ENCODE measurements at places on chromosomes 2 and 18.

DNA sequence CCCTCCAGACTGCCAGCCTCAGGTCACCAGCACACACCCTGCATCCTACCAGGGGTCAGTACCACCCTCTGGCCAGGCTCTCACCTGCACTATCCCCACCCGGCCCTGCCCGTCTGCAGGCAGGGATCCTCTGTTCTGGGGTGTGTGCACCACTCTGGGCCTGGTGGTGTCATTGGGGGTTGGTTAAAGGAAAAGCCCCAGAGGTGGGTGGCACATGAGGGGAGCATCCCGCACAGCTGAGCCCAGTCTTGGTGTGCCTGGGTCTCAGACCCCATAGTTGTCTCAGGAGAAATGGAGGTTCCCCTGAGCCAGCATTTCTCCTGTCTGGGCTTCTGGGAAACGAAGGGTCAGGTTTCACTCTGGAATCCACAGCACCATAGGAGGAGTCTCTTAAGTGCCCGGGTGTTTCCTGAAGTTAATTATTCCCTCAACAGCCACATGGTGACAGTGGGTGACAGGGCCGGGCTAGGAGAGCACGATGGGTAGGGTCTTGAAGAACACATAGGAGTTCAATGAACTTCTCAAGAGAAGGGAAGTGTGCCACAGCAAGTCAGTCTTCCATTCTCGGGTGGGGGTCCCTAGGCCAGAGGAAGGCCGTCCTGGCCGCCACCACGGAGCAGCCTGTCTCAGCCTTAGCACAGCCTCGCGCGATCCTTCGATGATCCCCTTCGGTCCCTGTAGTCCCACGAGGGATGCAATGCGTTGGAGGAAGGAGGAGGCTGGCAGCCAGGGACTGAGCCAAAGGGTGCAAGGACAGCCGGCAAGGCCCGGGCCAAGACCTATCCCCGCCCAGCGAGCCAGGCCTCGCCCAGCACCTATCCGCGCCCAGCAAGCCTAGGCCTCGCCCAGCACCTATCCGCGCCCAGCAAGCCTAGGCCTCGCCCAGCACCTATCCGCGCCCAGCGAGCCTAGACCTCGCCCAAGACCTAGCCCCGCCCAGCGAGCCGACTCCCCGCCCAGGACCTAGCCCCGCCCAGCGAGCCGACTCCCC is 1.1 kb upstream of the FARP2 start:
- no peak for DNase-seq

GRCh38 chr2:63571291-63571690 is 17.0 kb downstream of the WDPCP start:
- DNase-seq, result no peak

GRCh38 chr2:170647741-170648436 is 67.2 kb upstream of the SP5 start:
- no peak for DNase-seq

GRCh38 chr2:187876554-187876953 is 322.3 kb upstream of the TFPI start:
- no peak for DNase-seq

GRCh38 chr2:69299772-69300516 is 87.1 kb downstream of the GFPT1 start:
- DNase-seq, result no peak

GRCh38 chr2:39217192-39217550 is 26.6 kb downstream of the CDKL4 start:
- DNase-seq, result no peak

DNA sequence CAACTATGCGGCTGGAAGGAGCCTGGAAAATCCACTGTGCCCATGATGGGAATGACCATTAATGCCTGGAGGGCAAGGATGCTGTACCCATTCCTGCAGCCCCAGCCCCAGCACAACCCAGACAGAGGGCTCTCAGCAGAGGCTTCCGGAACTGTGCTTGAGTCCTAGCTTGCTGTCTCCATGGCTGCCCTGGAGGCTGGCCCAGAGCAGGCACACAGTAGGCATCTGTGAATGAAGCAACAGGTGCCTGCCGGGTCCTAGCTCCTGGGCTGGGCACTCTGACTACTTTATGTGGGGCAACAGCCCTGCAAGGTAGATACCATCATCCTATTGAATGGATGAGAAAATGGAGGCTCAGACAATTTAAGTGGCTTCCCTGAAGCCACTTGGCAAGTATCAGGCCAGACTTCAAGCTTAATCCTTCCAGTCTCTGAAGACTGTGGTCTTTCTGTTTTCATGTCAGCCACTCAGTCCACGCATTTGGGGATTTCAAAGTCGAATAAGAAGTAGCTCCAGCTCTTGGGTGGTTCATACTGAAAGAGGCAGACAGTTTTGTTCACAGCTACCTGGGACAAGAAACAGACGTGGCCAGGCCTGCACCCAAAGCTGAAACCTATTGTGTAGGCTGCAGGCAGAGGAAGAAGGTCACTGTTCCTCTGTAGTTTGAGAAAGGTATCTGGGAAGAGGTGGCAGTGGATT is 237.5 kb downstream of the ZBTB7C start:
- no peak for DNase-seq

DNA sequence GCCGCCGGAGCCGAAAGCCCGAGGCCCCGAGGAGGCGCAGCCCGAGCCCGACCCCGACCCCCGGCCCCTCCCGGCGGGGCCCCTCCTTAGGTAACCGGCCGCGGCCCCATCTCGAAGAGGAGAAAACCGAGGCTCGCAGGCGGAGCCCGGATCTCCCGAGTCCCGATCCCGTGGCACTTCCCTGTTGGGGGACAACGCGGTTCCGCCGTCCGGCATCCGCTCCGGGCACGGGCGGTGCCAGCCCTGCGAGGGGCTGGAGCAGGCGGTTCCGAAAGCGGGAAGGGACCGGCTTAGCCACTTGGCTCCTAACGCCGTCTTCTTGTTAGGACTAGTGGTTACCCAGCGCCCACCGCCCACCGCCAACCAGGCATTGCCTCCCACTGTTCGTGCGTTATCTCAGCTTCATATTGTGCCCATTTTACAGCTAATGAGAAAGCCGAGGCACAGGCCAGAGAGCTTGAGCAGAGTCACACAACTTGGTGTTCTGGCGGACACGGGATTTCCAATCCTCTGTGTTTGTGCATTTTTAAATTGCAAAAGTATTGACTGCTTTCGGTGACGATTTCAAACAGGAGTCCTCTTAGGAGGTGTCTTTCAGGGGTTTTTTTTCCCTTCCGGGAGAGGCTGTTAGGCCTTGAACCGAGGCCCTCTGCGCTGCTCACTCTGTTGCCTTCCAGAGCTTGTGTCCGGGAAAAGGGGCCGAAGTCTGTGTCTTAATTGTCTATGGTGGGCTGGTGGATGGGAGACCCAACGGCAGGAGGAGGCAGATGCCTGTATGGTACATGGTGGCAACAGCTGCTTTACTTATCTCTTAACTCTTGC is 562 bp downstream of the CENPA start:
- DNase-seq, result peak; percentile 39

GRCh38 chr2:152421521-152422370 is 86.8 kb downstream of the FMNL2 start:
- no peak for DNase-seq

DNA sequence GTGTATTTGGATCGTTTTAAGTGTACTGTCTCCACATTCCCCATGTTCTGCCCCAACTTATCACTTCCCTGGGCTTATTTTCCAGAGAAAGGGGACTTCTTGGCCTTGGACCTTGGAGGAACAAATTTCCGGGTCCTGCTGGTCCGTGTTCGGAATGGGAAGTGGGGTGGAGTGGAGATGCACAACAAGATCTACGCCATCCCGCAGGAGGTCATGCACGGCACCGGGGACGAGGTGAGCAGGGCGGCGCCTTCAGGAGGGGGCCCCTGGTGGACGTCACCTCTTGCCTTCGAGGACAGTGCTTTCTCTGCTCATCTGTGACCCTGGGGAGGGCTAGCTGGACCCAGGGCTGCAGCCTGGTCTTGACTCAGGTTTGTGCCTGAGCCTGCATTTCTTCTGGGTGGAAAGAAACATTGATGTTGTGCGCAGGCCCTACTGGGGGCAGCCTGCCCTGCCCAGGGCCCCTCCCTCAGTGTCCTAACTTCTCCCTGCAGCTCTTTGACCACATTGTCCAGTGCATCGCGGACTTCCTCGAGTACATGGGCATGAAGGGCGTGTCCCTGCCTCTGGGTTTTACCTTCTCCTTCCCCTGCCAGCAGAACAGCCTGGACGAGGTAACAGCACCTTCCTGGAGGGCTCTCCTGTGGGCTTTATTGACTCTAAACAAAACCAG is 47.8 kb downstream of the HK2 start:
- DNase-seq, result no peak

DNA sequence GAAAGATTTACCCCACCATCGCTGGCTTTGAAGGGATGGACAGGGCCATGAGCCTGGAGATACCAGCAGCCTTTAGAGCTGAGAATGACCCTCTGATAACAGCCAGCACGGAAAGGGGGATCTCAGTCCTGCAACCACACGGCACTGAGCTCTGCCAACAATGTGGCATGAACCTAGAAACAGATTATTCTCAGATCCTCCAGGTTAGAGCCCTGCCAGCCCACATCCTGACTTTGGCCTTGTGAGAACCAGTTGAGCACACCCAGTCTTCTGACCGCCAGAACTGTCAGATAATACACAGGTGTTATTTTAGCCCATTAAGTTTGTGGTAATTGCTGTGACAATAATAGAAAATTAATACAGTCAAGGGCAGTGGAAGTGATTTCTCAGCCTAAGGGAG is 9.4 kb upstream of the GNLY start:
- no peak for DNase-seq

GRCh38 chr18:62152844-62153243 is 34.0 kb downstream of the PIGN start:
- no peak for DNase-seq

GRCh38 chr18:6821356-6821755 is 91.8 kb downstream of the ARHGAP28 start:
- no peak for DNase-seq

DNA sequence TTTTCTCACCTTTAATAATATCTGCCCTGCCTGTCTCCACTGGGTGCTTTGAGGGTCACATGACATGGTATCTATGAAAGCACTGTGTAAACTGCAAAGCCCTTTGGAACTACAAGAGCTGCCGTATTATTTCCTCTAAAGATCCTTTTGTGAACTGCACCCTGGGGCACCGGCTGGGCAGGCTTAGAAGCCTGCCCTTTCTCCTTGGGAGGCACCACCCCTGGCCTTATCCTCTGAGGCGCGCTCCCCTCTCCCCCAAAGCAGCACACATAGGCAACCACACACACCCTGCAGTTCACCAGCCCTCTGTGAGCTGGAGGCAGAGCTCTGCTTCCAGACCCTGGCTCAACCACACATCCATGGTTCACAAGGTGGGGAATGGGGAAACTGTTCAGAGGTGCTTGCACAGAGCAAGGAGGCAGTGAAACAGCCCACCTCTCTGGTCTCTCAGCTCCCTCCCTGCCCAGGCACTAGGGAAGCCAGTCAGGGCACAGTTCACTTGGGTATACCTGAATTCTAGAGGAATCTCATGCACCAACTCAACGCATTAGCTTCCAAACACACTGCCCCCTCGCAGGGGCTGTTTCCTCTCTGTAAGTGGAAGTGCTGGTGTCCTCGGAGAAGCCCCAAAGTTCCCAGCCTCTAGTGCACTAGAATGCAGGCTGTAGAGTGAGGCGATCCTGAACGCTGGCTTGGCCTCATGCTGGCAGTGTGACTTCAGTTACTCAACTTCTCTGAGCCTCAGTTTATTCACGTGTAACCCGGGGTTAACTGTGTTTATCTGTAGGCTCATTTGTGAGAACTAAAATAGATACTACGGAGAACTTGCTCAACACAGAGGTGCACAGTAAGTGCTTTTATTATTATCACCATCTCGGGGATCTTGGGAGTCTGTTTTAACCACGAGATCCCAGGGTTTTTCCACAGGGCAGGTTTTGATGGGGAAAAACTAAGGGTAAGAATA is 11.0 kb downstream of the SIGLEC15 start:
- no peak for DNase-seq

GRCh38 chr2:6922201-6922656 is 5.0 kb downstream of the RNF144A start:
- DNase-seq, result no peak

DNA sequence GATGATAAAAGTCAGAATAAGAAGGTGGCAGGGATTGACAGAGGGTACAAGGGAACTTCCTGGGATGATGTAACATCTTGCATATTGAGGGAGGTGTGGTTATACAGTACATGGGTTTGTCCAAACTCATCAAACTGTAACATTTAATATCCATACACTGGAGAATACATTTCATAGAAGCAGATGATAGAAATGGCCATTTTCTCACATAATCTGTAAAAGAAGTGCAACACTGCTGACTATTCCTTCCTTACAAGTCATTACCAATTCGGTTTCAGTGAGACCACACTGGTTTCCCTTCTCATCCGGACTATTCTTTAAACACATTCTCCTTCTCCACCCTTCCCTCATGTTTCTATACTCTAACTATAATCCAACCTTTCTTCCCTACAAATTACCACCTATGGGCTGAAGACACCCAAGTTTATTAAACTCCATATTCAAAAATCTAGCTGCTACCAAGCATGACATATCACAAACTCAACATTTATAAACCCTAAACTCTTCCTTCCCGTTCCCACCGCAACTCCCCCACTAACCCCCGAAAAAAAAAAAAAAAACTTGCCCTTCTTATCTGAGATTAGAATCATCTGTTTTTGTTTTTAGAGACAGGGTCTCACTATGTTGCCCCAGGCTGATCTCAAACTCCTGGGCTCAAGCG is 1.6 kb downstream of the COX7A2L start:
- DNase-seq, result no peak

DNA sequence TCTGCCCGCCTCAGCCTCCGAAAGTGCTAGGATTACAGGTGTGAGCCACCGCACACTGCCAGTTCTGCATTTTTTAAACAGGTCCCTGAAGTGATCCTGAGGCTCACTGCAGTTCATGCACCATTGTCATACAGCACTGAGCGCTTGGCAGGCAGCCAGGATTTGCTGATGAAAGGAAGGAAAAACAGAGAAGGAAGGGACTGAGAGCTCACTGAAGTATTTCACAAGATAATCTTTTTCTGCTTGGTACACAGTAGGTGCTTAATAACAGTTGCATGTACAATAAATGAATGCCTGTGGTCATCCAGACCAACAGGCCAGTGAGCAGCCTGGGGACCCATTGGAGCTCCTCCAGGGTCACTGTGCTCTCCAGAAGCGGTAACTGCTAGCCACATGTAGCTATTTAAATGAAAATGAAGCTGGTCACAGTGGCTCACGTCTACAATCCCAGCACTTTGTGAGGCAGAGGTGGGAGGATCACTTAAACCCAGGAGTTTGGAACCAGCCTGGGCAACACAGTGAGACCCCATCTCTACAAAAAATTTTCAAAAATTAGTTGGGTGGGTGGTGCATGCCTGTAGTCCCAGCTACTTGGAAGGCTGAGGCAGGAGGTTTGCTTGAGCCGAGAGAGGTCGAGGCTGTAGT is 33.1 kb upstream of the SMAD7 start:
- DNase-seq, result no peak

GRCh38 chr18:681985-682384 is 24.5 kb downstream of the TYMS start:
- DNase-seq, result no peak
